ENCODE measurements at places on chromosomes 4 and X.

DNA sequence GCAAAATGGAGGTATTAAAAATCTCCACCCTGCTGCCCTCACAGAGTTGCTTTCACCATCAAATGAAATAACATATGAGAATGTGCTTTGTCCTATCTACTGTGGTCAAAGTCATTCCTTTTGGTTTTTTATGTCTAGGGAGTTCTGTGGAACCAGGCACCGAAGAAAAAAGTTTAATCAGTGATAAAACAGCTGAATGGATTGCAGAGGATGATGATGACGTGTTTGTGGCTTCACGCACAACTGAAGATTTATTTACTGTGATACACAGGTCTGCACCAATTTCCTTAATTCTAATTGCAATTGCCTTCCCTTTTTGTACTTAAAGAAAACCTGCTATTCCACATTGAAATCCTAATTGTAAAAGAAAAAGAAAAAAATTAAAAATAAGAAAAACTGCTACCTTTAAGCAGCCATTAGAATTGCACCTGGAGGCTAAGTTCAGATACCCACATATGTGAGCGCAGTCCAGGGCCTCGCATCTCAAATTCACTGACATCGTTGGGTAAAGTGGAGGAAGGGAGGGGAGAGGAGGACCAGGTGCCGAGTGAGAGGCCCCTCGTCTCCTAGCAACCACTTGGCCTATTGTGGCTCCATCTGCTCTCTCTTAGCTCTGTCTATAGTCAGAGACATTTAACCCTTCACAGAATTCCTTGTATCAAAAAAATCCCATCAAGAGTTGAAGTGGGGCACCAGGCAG lies 10.5 kb upstream of the RTL5 start:
- DNase-seq: peak; percentile 81

DNA sequence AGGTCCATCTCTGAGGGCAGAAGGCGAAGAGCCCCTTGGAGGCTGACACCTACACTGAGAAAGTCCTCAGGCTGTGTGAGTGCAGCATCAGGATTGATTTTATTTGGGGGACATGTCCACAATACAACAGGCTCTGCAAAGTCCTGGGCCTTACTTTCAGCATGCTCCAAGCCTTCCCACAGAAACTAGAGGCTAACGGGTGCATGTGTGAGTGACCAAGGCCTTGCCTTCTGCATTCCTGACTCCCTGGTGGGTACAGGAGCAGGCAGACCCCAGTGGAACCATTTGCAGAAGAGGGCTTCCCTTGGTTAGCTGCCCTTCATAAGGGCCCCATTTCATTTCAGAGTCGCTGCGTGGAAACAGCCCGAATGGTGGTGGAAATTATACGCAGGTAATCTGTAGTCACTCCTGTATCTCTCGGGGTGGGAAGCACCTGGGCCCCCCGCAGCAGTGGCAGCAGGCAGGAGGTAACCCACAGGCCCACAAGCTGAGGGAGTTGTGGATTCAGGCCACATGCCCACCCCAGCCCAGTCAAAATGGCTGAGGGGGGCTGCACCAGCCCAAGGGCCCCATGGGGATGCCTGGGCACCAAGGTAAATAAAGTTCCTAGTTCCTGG lies 37.7 kb downstream of the NSG1 start:
- DNase-seq: no peak

- no peak for DNase-seq
These were observed 5.7 kb downstream of the SH3BP2 start for GRCh38 chr4:2798399-2799223.

DNA sequence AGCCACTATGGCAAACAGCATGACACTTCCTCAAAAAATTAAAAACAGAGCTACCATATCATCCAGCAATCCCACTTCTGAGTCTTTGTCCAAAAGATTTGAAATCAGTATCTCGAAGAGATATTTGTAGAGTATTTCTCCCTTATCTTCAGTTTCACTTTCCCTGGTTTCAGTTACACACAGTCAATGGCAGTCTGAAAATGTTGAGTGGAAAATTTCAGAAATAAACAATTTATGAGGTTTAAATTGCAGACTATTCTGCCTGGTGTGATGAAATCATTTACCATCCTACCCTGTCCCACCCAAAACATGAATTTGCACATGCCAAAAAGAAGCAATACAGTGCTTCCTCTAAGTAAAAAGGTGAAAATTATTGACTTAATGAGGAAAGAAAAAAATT lies 43.9 kb downstream of the NPY2R start:
- no peak for DNase-seq

DNA sequence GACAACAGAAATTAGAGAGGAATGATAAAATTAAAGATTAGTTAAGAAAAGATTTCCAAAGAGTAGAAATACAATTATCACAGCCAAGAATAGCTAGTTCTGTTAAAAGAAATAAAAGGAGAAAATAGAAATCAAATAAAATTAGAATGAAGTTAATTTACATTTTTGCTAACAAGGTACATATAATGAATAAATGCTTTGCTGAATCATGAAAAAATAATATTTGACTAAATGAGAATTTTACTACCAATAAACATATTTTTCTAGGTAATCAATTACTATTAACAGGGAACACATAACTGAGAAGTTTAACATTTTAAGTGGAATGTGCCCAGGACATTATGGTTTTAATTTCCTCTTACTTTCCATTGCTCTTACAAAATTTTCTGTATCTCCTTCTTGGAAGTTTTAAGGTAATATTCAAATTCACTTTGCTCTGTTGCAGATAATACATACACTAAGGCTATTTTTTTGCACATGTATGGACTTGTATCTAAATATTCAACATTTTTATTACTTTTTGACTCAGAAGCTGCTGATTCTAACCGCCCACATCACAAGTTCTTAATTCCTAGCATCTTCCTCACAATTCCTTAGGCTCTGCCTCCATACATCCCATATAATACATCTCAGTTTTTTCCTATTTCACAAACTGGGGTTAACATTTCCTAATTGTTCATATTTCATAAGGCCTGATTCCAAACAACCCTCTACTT lies 870.7 kb upstream of the INTU start:
- DNase-seq: no peak

DNA sequence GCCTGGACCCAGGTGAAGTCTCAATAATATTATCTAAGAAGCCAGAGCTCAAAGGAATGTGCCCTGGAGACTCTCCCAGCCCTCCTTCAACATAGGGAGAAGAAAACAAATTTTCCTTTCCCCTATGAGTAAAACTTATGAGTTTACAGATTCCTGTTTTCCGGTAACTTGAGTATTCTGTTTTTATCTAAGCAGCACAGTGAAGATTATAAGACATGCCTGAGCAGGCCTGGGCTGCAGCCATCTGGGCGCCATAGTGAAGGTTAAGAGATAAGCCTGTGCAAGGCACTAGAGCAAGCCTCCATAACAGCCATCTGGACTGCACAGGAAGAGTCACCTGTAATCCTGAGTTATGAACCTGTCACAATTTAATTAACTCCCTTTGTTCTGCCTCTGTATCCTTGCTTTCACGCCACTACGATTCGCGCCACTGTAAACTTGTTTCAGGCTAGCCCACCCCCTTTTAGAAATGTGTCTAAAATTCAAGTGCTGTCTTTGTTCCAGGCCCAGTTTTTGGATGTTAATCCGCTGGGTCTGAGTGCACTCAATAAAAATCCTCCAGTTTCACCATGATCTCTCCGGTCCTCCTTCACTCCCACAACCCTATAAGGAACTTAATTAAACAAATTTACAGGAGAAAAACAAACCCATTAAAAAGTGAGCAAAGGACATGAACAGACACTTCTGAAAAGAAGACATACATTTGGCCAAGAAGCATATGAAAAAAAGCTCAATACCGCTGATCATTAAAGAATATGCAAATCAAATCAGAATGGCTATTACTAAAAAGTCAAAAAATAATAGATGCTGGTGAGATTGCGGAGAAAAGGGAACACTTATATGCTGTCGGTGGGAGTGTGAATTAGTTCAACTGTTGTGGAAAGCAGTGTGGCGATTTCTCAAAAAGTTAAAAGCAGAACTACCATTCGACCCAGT lies 189.5 kb downstream of the APBB2 start:
- no peak for DNase-seq

DNA sequence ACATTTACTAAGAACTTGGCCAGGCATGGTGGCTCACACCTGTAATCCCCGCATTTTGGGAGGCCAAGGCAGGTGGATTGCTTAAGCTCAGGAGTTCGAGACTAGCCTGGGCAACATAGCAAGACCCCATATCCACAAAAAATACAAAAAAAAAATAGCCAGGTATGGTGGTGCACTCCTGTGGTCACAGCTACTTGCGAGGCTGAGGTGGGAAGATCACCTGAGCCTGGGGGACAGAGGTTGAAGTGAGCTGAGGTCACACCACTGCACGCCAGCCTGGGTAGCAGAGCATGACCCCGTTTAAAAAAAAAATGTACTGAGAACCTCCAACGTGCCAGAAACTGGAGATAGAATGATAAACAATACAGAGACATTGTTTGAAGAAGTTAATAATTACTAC lies 8.0 kb downstream of the OPRPN start:
- DNase-seq: no peak

DNA sequence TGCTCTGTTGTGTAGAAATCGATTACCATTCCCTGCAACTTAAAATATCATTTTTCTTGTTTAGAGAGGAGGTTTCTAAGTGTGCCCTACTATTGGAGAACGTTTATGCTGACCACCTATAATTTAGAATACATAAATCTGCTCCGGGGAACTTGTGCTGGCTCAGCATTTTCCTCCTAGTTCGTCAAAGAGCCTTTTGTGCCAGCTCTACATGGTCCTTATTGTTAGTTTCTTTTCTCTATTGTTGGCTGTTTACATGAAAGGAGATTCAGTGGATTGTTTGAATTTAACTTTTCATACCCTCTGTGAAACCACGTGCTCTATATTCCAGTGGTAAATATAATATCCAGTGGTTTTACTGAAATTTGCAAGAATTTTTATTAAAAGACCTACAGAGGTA lies 53.4 kb upstream of the ATP8A1 start:
- DNase-seq: no peak

GRCh38 chr4:55075823-55076716 lies 49.3 kb downstream of the KDR start:
- DNase-seq: no peak

DNA sequence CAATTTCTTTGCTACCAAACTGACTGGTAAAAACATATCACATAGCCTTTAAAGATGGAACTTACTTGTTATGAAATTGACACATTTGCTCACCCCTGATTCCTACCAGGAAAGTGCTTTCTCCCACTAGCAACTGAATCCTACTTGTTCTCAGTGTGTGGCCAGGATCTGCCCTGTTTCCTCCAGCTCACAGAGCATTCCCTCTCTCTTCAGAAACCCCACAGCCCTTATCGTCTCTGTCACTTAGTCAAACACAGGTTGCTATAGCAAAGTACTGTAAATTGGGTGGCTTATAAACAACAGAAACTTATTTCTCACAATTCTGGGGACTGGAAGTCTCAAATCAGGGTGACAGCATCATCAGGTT lies 265.2 kb upstream of the BOD1L1 start:
- DNase-seq: no peak

DNA sequence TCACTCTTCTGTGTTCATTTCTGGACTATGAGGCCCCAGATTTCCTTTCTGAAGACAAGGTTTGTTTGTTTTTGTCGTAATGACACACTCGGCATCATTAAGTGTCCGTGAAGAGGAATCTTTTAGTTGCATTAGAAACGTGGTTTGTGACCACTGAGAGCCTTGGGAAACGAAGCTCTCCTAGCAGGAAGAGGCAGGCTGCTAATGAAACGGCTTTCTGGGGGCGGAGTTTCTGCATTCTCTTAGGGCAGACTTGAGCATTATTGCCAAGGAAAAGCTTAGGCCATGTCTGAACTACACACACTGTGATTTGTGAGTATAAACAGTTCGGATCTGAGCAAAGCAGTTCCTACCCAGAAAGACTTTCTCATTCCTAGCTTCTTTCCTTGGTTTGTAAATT lies 64.0 kb downstream of the SOX3 start:
- no peak for DNase-seq

Data from cerebellar nuclear complex (tissue), 1 donor.